Stimulated activated CD4-positive, alpha-beta T cell treated with anti-CD3 and anti-CD28 coated beads, TNF-alpha, amount 100 ng/mL, for 1 hour (primary cell): ENCODE measurements at places on chromosomes 3 and 15.
A peak's percentile ranks its signal among the peaks of the same experiment; 100 is the strongest.

- DNase-seq = no peak
These were observed 95.0 kb downstream of the LRTM1 start for GRCh38 chr3:54832876-54833275.

DNA sequence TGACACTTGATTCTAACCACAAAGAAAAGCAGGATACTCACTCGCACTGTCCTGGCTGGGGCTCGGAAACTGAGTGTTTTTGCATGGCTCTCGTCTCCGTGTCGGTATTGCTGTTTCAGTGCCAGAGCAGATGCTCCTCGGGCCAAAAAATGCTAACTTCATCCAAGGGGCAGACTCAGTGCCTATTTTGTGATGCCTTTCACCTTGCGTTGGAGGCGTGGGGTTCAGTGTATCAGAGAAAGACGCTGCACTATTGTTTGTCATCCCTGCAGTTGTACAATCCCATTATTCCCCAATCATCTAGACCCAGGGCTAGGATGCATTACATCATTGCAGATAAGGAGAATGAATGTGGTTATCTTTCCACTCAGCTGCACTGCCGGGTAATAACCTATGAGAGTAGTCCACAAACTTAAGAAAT is 1.4 kb downstream of the CACNA2D3 start:
- no peak for DNase-seq

DNA sequence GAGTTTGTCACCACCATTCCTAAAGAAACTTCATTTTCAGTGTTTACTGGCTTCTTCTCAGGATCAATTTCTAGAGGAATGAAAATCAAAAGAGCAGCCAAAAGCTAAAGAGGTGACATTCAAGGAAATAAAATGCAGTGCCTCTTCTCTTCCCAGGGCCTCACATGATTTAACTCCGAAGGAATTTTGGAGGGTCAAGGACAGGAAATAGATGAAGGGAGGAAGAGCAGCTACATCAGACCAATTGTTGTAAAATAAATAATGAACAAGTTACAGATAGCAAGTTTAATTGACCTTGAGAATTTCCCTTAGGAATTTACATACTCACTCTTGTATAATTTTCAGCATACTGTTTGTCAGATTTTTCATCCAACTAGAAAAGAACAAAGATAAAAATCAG is 78.1 kb downstream of the LRRFIP2 start:
- DNase-seq = no peak

DNA sequence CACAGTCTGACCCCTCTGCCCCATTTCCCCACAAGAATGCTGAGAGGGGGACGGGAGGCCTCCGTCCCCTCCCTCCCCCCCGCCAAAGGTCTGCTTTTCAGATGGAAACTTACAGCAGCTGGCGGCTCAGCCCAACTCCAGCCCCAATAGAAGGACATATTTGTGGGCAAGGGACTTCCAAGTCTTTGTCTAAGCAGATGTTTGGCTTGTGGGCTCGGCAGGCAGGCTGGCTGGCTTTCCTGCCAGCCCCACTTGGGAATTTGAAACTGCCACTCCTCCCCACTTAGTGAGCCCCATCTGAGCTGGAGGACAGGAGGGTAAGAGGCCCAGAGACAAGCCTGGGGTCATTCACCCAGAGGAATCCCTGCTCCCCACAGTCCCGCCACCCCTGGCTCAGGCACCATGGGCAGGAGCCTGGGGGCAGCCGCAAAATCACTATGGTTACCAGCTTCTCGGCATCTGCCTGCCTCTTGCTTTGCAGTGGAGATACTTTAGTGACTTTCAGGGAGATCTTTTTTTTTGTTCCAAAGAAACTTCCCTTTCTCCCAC is 53.6 kb downstream of the LMCD1 start:
- no peak for DNase-seq

- DNase-seq = no peak
These were observed 68.7 kb downstream of the AAGAB start for GRCh38 chr15:67185621-67186225.

DNA sequence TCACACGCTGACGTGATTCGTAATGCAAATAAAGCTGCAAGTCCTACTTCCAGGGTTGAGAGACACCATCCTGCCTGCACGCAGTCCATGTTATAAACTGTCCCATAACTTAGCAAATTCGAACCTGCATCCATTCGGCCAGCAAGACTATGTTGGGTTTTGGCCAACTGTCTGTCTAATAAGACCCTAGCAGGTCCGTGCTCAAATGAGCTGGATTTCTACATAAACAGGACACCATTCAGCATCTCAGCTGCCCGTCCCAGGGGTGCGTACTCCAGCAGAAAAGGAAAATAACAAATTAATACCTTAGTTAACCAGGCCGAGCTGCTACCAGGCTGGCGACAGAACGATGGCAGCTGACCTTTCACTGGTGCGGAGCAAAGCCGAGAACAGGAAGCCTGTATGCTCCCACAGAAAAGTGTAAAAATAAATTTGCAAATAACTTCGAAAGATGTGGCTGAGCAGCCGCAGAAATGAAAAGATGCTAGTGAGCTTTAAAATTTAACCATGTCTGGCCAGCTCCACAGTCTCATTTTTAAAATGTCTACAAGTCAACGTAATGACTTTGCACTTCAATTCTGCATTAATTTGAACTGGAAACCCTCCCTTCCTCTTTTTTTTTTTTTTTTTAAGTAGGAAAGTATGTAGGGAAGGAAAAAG is 97.1 kb upstream of the SNRPA1 start:
- DNase-seq = no peak

DNA sequence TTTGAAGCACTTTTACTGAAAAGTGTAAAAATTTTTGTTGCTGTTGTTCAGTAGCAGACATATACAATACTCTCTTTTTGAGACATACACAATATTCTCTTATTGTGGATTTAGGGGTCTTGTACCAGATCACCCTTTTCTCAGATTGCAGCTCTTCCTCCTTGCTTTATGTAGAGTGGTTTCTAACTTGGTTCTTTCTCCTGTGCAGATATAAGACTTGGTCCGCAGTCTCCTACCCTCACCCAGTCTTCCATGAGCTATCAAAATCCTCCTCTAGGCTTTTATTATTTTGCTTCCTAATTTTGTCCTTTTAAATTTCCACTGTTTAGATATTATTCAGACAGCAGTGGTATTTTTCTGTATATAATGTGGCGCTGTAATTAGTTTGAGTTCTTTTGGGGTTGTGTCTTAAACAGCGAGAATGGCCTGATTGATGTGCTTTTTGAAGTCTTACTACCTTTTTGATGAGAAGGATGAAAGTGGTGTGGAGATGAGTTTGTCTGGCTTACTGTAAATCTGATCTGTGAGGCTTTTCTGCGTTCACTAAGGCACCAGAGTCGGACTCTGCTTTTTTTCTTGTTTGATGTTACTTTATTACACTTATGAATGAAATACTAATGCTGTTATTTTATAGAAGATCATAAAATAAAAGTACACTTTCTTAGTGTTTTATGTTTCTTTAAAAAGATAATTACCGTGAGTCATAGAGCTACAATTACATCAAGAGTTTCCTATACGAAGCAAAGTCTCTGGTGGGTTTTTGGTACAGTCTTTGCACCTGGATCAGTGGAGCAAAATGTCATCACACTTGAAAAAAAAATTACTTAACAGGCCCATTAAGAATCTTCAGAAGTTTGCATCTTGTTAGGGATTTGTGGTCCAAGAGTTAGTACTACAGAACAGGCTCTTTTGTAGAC is 27.8 kb downstream of the FNDC3B start:
- DNase-seq = no peak

- no peak for DNase-seq
These were observed 7.0 kb downstream of the GYG1 start for GRCh38 chr3:148998297-148998696.

DNA sequence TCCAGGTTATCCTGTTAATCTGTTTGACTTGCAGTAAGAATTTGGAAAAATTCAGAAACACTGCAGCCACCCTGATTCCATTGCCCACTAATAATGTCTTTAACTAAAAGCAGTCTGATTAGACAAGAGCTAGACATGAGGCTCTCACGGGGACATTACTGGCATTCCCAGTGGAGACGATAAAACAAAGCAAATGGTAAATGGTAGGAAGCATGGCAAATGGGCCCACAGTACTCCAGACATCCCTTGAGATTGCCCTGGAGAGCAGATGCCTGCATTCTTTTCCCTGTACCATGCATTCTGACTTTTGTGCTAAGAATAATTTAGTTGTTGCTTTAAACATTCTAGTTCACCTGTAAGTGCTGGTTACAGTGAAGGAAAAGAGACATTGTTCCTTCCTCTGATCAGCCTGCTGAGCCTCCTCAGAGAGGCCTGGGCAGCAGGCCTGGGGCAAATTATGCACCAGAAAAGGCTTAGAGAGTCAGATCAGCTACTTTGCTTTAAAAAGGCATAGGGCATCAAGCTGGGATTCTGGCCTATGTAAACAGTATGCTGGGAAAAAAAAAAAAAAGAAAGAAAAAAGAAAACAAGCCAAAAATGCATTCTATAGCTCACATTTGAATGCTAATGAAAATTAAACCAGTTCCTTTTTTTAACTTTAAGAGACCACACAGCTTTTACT is 204.6 kb downstream of the GABRG3 start:
- no peak for DNase-seq

- peak; percentile 30 for DNase-seq
These were observed at the start of gene BCL2A1 for GRCh38 chr15:79970624-79971434. Gene BCL2A1 (minus strand): TSS chr15:79971196. CDS start chr15:79971119, 77 bp downstream.

- no peak for DNase-seq
These were observed 42.1 kb downstream of the OXSR1 start for GRCh38 chr3:38207254-38208003.

DNA sequence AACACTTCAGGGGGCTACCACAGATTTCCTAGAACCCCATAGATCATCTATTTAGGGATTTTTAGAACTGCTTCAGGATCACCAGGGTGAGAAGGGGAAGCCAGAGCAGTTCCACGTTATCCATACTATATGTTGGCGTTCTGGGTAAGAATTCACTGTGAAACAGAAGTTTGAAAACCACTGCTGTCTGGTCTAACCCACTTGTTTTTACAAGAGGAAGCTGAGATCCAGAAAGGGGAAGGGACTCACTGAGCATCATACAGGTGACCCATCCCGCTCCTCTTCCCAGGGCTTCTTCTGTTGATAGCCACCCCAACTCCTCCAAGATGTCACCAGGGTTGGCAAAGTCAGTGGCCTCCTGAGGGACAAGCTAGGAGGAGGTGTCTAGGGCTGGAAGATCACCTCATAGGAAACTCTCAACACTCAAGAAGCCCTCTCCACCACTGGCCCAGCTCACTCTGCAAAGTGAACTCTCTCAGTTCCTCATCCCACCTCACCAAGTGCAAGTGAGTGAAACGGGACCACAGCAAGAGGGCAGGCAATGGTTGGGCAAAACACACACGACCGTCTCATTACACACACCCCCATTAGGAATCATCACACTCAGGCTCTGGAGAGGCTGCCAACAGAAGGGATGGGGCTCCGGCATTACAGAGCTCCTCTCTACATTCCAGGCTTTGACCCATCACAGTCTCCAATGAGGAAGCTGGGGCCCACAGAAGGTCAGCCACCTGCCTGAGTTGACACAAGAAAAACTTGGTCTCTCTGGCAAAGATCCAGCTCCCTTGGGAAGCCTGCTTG is 1.8 kb downstream of the DAPK2 start:
- no peak for DNase-seq

DNA sequence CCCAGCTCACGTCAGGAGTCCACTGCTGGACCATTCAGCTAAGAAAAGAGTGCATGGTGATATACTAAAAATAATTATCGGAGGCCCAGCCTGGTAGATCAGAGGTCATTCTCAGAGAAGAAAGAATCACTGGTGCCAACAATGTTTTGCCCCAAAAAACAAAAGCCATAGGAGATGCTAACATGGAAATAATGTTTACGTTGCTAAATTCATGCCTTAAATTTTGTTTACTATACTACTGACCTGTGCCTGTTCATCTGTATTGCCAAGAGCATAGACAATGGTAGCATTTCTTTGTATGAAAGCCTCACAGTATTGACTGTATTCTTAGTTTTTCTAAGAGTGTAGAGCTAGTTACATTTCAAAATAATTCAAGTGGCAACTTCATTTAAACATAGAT is 138.1 kb upstream of the GPR149 start:
- no peak for DNase-seq

- no peak for DNase-seq
These were observed 6.0 kb downstream of the ISL2 start for GRCh38 chr15:76342382-76343201.
